HCT116 (cell line): ENCODE measurements at places on chromosomes 7 and 10. TPM values are rescaled to one million over a fixed set of nuclear protein-coding genes. Genes with fewer than 3 reads are reported as not detected.

DNA sequence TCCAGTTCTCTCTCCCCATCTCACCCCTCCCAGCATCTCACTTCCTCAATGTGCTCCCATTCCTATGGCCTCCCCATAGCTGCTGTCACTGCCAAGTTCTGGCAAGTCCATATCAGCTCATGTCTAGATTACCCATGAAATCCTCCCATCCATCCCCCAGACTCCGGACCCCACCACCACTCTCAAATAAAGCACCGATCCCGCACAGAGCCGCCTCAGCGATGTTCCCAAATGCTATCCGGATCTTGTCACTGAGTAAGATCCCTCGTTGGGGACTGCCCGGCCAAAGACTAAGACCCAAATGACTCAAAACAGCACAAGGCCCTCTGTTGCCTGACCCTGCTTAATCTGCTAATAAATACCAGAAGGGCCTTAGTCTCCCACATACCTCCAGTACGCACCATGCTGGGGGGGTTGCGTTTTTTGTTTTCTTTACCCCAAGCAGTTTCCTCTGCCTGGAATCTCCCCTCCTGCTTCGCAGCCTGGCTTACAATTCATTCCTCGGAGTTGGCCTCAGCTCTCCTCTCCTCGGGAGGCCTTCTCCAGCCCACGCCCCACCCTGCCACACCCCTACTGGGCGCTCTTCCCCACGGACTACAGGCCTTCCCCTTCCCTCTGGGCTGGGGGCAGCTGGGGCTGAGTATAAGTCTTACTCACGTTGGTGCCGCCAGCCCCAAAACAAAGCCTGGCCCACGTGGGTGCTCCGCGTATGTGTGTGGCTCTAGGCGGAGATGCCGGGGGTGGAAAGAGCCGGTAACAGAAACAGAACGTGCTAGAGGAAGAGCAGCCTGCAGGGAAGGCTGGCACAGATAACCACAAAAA, 1.8 kb upstream of the DUSP5 start:
- H3K36me3 ChIP-seq: no peaks in the 10 kb centered on the region
- no peak for DNase-seq
- H3K27me3 ChIP-seq: no peaks in the 10 kb centered on the region
- peaks cover 65% of the 10 kb centered on the region for H3K4me1 ChIP-seq
- peak overlapping the region; percentile 65 for H3K27ac ChIP-seq
- peak overlapping the region; percentile 87 for H3K4me3 ChIP-seq

DNA sequence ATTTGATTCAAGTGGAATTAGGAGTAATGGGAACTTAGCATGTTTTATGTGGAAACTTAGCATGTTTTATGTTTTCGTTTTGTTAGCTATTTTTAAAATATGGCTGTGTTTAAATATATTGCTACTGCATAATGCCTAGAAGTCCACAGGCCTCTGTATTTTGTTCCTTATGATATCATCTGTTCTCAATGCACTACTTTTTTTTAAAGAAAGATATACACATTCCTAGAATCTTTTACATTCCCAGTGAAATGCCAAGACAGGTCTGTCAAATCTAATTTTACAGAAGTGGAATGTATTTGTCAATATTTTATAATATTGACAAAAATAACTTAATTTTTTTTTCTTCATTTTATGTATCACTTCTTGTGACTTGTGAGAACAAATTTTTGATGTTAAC, 51.6 kb downstream of the ST7 start:
- no peak overlapping the region for H3K4me3 ChIP-seq
- H3K27ac ChIP-seq: no peak overlapping the region
- H3K27me3 ChIP-seq: no peaks in the 10 kb centered on the region
- no peak for DNase-seq

ASAH2B gene
- total RNA-seq: 10.8 TPM

DNA sequence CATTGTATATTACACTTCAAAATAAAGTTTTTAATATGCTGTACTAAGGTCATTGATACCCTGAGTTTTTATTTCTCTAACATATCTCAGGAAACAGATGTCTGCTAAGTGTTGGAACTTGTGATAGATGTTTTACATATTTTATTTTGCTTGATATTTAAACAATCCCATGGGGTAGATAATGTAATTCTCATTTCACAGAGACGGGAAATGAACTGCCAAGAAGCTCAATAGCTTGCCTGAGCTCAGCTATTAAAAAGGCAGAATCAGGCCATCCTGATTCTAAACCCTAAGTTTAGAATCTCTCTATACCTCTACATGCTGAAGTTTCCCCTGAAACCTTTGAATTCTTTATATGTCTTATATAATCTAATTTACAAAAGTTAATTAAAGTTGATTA, 126.3 kb downstream of the LRRC18 start:
- no peaks in the 10 kb centered on the region for H3K4me1 ChIP-seq
- H3K4me3 ChIP-seq: no peak overlapping the region
- no peak overlapping the region for H3K27ac ChIP-seq
- H3K36me3 ChIP-seq: no peaks in the 10 kb centered on the region
- H3K27me3 ChIP-seq: 0 out of 2 replicates have a peak, but pooled peaks cover 3% of the 10 kb centered on the region

- no peak overlapping the region for H3K27ac ChIP-seq
- no peaks in the 10 kb centered on the region for H3K36me3 ChIP-seq
- no peak overlapping the region for H3K4me3 ChIP-seq
- no peaks in the 10 kb centered on the region for H3K27me3 ChIP-seq
- no peak for DNase-seq
- no peaks in the 10 kb centered on the region for H3K4me1 ChIP-seq
Measured at GRCh38 chr10:35259769-35260397, 76.4 kb upstream of the CCNY start.

- no peaks in the 10 kb centered on the region for H3K27me3 ChIP-seq
- no peaks in the 10 kb centered on the region for H3K4me1 ChIP-seq
- H3K4me3 ChIP-seq: no peak overlapping the region
- no peak overlapping the region for H3K27ac ChIP-seq
- no peaks in the 10 kb centered on the region for H3K36me3 ChIP-seq
Measured at GRCh38 chr10:79601939-79602338, 8.8 kb upstream of the SFTPA1 start.

- no peak for DNase-seq
- no peak overlapping the region for H3K4me3 ChIP-seq
Measured at GRCh38 chr10:119878524-119878923, 5.9 kb upstream of the MCMBP start.

FAM200A gene
- 4.7 TPM for total RNA-seq

DNA sequence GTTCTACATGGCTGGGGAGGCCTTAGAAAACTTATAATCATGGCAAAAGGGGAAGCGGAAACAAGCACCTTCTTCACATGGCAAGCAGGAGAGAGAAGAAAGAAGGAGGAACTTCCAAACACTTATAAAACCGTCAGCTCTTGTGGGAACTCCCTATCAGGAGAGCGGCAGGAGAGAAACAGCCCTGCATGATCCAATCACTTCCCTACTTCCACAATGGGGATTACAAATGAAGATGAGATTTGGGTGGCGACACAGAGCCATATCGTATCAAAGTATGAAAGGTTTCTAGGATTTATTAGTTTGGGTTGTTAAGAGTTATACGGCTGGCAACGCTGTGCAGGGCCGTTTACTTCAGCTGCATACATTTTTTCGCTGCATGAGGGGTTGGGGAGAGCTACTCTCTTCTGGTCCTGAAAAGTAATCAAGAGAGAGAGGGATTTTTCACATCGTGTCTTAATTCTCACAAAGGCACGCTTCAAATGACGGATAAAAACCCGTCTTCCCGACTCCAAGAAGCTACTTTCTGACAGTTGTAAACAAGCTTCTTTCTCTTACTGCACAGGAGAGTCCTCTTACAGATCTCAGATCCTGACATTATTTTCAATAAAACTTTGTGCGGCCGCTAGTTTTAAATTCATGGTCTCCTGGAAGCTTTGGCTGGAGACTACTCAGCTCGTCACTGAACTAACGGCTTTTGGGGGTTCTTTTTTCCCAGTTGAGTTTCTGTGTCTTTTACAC, 751 bp upstream of the GTPBP10 start:
- peak overlapping the region; percentile 97 for H3K4me3 ChIP-seq
- H3K27ac ChIP-seq: no peak overlapping the region
- H3K4me1 ChIP-seq: no peaks in the 10 kb centered on the region

CPXM2 gene
- total RNA-seq: 0.12 TPM

MMRN2 gene
- total RNA-seq: 8.3 TPM

GRCh38 chr10:30062582-30062981, 3.2 kb upstream of the JCAD start:
- no peak overlapping the region for H3K4me3 ChIP-seq
- no peak for DNase-seq
- H3K27ac ChIP-seq: no peak overlapping the region
- no peaks in the 10 kb centered on the region for H3K27me3 ChIP-seq
